ENCODE measurements at places on chromosomes 4 and X.

GRCh38 chrX:152821145-152821765, 9.3 kb downstream of the CETN2 start:
- peak; percentile 48 for DNase-seq

GRCh38 chrX:41145920-41146608, 60.8 kb downstream of the USP9X start:
- peak; percentile 85 for DNase-seq

DNA sequence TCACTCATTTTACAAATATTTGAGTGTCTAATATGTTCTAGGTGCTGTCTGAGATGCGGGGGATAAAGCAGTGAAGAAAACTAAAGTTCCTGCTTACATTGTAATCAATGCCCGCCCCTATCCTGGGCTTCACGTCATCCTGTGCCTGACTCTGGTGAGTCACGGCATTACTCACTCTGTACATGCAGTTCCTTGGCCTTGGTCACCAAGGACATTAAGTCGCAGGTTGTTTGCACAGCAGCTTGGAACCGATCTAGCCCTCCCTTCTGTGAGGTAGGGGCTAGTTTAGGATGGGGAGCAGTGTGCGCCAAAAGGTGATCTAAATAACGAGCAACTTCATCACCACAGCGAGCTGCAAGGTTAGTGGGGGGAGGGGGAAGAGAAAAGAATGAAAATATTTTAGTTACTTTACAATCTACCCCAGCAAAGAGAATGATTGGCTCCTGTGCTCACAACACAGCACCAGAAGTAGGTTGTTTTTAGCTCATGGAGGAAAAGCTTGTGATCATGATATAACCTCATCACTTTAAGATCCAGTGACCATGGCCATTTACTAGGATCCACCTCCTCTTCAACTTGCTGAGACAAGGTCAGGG, 48.0 kb upstream of the HDAC8 start:
- peak; percentile 93 for DNase-seq

- peak; percentile 32 for DNase-seq
Measured at GRCh38 chr4:37562592-37562991, 123.6 kb downstream of the RELL1 start.

DNA sequence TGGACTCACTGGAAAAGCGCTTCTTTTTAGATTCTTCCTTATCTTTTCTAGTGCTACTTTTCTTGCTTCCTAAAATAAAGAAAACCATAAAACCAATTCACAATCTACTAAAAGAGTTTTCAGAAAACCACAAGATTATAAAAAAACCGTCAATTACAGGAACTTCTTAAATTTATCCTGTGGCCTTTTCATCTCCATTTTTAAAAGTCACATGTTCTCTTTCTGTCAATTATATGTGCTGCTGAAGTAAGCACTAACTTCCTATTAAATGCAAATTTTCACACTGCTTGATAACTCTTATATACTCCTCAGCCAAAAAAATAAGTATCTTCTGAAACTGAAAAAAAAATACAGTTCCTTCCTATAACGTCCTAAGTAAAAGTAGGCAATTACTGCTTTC, 32.8 kb downstream of the CENPC start:
- no peak for DNase-seq

GRCh38 chrX:35351795-35352483, 409.3 kb downstream of the FAM47B start:
- DNase-seq, result no peak

DNA sequence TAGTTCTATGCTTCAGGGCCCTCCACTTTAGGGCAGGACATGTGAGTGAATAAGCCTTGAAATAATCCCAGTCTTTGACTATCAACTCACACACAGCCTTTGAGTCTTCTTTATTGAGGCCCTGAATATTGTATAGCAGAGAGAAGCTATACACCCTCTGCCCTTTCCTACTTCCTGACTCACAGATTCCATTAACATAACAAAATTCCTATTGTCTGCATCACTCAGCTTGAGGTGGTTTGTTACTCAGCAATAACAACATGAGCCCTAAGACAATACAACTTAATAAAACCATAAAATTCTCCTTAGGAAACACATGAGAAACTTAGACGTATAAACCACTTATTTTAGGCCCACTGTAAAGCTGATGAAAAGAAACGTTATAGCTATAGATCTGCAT, 680.3 kb upstream of the DIAPH2 start:
- peak; percentile 69 for DNase-seq

DNA sequence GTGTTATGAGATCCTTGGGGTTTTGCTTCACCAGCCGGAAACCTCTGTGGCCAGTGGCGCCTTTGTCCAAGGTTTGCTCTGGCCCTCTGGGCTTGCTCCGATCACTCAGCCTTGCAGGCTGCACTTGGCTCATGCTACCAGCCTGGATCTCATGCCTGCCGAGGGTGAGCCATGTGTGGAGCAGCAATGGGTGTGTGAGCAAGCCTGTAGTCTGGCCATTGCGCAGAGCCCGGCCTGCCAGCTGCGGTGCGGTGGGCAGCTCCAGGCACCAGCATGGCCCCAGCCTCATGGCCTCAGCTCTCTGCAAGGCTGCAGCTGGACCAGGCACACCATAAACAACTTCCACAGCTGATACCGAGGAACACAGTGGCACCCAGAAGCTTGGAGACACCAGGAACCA, 17.8 kb downstream of the SULT1B1 start:
- DNase-seq, result no peak

DNA sequence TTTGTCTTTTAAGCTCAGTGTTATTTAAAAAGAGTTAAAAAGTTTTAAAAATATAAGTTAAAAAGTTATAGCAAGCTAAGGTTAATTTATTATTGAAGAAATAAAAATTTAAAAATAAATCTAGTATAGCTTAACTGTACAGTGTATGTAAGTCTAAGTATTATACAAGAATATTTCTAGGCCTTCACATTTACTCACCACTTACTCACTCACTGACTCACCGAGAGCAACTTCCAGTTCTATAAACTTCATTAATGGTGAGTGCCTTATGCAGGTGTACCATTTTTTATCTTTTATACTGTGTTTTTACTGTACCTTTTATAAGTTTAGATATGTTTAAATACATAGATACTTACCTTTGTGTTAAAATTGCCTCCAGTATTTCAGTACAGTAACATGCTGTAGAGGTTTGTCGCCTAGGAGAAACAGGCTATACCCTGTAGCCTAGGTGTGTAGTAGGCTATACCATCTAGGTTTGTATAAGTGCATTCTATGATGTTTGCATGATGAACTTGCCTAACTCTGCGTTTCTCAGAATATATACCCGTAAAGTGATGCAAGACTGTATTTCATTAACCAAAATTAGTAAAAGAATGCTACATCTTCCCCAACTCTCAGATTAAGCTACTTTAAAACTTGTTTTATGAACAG, 202.9 kb downstream of the CFAP299 start:
- no peak for DNase-seq

DNA sequence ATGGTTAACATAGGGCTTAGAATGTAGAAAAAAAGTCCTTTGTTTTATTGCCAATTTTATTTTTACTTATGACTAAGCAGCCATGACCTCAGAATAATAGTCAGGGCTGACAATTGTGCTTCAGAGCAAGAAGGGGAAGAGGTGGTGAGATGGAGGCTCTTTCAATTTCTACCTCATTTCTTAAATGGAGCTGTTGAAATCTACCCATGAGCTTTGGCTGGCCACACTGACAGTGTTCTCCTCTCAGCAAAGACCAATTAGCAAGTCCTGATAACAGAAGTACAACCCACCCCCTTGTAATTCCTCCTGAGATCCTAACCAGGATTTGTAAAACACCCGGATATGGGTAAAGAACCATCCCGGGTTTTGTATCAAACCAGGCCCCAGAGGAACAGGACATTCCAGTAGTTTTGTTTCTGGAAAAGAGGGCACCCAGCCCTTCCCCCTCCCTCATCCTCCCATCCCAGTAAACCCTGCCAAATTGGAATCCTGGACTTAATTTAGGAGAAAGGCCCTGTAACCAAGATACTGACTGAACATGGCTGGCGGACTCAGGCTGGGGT, at the start of gene HEPH:
Gene HEPH, plus strand, starts transcription at position 399 of the 563 bp plus-strand sequence. CDS start 6,324 bp downstream, outside the sequence.
- peak; percentile 3 for DNase-seq

- DNase-seq, result peak; percentile 69
Measured at GRCh38 chrX:101229170-101229569, 9.6 kb downstream of the DRP2 start.

- DNase-seq, result no peak
Measured at GRCh38 chrX:86711531-86712180, 563.4 kb downstream of the DACH2 start.

DNA sequence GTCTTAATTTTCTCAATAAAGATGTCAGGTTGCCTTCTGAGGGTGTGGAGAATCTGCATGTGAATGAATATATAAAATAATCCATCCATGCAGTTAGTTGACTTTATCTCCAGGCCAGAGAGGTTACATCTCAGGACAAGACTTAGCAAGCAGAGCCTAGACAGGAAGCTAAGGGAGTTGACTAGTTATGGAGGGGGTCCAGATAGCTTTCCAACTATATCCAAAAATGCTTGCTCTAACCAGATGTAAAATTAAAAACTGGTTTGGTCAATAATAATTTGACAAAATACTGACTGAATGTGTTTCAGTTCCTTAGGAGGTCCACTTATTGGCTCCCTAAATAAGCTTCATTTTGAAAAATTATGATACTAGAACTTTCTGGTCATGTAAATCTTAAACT, 101.4 kb downstream of the PAPSS1 start:
- no peak for DNase-seq

- peak; percentile 51 for DNase-seq
Measured at GRCh38 chr4:68349279-68349648, 626 bp downstream of the YTHDC1 start.

DNA sequence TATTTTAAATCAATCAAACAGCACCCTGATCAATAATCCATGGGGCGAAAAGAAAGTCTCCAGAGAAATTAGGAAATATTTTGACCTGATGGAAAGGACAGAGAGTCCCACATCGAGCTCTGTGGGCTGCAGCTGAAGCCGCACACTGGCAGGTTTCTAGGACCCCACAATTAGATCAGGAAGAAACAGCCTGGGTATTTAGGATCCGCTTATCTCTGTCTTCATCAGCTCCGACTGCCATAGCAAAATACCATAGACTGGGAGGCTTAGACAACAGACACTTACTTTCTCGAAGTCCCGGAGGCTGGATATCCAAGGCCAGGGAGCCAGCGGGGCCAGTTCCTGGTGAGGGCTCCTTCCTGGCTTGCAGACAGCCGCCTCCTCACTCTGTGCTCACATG, 36.4 kb downstream of the CCNQ start:
- DNase-seq, result no peak

DNA sequence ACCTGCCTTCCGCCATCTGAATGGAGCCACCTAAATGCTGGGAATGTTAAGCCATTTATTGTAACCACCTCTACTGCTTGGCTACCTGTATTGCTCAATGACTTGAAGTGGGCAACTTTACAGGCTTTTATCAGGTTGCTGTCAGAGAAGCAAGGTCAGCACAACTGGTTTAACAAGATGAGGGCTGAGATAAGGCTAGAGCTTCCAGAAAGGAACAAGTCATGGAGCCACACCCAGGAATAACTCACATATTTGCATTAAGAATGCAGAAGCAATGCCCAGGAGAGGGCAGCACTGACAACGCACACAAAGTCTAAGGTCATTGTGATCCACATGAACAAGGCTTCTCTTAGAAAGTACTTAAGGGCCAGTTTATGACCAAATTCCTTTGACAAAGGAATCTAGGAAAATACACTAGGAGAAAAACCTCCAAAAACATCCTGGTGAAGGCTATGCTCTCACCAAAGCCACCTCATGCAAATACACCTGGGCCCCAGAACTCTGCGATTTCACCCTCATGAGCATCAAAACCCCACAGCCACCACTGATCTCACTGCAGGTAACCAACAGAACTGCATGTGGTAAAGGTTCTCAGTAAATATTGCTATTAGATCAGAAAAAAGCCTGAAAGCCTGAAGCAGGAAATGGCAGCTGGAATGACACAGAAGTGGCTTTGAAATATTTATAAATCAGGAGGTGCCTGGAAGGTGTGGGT, 15.0 kb upstream of the STS start:
- DNase-seq, result peak; percentile 77

Measured in choroid plexus epithelial cell (primary cell).